Activated CD8-positive, alpha-beta T cell treated with anti-CD3 and anti-CD28 coated beads, Interleukin-2, amount 10 ng/mL, durations not matched to agents 7 days and 5 days (primary cell): ENCODE measurements at places on chromosomes 16 and 17.

- DNase-seq: no peak
Measured at GRCh38 chr17:19900809-19901208, 33.1 kb upstream of the ULK2 start.

DNA sequence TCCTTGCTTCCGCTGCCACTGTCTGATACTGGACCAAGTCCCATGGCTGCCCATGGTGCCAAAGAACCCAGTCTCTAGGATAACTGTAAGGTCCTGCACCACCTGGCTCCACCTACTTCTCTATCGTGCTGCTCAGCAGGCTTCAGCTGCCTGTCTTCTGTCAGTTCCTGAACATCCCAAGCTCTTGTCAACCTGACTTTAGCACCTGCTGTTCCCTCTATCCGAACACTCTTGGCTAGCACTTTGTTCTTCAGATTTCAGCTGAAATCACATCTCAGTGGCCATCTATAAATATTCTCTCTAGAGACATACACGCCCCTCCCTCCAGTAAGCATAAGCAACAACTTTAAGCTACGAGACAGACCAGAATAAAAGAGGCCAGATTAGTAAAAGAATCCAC lies 15.0 kb upstream of the TMEM101 start:
- no peak for DNase-seq

GRCh38 chr16:19006446-19007315 lies 22.9 kb downstream of the TMC7 start:
- no peak for DNase-seq

GRCh38 chr16:89899879-89900481 lies 18.7 kb upstream of the MC1R start:
- DNase-seq: no peak

DNA sequence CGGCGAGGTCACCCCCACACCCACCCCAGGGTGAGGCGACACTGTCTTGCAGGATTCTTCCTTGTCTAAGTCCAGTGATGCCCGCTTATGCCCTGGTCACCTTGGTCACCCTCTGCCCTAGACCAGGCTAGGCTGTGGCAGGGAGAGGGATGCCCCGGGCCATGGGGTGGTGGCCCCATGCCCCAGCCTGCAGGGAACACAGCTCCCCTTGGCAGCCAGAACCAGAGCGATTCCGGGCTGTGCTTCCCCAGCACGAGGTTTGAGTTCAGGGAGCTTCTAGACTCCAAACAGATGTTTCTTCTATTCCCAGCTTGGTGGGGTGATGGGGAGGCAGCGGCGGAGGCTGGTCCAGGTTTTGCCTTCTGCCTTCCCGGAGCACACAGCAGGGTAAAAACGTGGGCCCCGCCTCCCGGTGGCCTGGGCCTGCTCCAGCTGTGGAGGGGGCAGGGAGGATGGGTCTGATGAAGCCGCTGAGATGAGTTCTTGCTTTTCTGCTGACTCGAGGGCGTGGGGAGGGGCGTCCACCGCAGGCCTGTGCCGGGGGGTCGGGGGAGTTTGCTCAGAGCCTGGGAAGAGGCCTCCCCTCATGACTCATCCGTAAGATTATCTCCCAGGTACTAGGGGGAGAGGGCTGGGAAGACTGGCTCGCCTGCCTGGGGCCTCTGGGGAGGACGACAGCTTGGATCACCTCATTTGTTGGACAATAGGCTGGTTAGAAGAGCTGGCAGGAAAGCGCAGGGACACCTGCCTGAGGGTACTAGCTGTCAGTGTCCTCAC lies 15.4 kb downstream of the SMTNL2 start:
- DNase-seq: no peak

DNA sequence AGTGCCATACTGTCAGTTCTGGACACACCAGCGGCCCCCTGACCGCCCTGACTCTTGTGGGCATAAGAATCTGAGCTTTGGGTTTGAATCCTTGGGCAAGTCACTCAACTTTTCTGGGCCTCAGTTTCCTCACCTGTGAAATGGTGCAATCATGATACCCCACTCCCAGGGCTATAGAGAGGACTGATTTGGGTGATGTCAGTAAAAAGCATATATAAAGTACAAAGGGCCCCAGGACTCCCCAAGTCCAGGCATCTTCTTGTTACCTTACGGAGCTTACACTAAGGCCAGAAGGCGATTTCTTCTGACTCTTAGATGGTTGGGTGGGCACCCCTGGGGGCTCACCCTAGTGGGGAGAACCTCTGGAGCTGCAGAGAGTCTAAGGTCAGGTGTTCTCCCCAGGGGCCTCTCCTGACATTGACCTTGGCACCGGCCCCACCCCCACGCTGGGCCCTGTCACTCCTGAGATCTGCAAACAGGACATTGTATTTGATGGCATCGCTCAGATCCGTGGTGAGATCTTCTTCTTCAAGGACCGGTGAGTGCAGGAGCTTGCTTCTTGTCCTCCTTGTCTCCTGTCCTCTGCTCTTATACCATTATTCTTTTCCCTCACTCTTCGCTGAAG lies 13.9 kb downstream of the MMP2 start:
- no peak for DNase-seq

DNA sequence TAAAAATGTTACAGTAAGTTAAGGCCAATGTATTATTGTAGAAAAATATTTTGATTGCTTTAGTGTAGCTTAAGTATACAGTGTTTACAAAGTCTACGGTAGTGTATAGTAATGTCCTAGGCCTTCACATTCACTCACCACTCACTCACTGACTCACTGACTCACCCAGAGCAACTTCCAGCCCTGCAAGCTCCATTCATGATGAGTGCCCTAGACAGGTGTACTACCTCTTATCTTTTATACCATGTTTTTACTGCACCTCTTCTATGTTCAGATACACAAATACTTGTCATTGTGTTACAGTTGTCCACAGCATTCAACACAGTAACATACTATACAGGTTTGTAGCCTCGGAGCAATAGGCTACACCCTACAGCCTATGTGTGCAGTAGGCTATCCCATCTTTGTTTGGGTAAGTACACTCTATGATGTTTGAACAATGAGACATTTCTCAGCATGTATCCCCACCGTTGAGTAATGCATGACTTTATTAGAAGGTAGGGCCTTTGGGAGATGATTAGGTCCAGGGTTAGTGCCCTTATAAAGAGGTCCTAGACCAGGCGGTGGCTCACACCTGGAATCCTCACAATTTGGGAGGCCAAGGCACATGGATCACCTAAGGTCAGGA lies 117.8 kb downstream of the SLC39A11 start:
- no peak for DNase-seq
